ENCODE measurements at places on chromosomes 13 and 19.
A peak's percentile ranks its signal among the peaks of the same experiment; 100 is the strongest.

- DNase-seq, result no peak
Observed at GRCh38 chr19:2113439-2114211, 16.9 kb downstream of the IZUMO4 start.

DNA sequence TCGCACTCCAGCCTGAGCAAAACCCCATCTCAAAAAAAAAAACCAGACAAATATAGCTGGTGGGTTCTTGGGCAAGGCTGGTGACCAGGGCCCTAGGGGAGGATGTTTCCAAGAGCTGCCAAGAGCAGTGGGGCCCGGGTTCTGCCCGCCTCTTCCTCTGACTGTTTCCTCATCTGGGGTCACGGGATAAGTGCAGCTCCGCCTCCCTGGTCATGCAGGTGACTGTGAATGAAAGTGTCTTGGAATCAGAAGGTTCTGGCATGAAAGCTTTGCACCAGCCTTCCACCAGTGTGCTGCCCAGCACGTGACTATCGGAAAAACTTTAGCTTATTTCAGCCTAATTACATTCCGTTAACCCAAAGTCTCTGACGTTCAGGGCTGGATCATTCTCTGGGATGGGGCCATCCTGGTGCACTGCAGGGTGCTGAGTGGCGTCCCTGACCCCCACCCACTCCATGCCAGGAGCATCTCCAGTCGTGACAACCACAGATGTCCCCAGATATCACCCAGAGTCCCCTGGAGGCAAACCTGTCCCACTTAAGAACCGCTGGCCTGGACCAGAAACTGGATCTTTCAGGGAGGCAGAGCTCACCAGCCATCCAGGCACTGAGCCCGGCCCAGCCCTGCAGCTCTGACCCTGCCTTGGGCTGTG, 85.6 kb downstream of the GNG7 start:
- no peak for DNase-seq

- DNase-seq, result peak; percentile 55
Observed at GRCh38 chr19:56252699-56253422, 19.7 kb upstream of the EDDM13 start.

GRCh38 chr19:18762125-18763023, 28.7 kb downstream of the COMP start:
- DNase-seq, result peak; percentile 65

GRCh38 chr13:50779443-50780200, 63.9 kb downstream of the DLEU7 start:
- no peak for DNase-seq

DNA sequence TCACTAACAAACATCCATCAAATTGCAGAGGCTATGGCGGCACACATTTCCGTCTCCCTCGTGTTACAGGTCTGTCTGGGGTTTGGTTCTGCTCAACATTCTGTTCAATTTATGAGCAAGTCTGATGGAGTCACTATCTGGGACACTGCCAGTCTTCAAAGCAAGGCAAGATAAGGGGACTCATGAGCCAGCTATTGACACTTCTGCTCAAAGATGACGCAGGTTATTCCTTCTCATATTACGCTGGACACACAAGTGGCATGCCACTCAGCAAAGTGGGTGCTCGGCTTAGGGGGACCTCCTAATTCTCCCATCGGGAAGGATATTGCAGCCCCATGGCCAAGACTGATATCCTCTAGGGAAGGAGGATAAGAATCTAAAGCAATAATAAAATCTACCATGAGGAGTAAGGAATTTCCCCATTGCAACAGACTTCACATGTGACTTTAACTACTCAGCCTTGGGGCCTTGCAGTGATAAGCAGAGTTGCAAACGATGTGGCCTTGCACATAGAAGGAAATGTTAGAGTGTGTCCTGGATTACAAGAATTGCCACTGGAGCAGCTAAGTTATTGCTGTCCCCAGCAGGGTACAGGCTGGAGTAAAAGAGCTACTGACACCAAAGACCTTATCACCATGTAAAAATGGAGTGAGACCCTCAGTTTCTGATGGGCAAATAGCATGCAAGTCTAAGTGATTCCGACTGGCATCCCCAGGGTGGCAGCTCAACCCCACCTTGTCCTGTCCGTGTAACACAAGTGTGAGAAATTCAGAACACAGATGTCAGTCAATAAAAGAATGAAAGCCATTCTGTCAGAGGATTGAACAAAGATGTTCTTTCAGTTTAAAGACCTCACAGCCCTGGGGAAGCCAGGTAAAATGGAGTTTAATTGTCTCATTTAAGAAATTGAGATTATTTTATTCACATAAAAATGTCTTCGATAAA, 306.1 kb downstream of the IRS2 start:
- DNase-seq, result no peak

GRCh38 chr19:49896863-49897621, at the start of gene IL4I1:
Gene IL4I1 (minus strand): TSS chr19:49896887. CDS start chr19:49896160, 727 bp downstream.
- DNase-seq, result no peak

DNA sequence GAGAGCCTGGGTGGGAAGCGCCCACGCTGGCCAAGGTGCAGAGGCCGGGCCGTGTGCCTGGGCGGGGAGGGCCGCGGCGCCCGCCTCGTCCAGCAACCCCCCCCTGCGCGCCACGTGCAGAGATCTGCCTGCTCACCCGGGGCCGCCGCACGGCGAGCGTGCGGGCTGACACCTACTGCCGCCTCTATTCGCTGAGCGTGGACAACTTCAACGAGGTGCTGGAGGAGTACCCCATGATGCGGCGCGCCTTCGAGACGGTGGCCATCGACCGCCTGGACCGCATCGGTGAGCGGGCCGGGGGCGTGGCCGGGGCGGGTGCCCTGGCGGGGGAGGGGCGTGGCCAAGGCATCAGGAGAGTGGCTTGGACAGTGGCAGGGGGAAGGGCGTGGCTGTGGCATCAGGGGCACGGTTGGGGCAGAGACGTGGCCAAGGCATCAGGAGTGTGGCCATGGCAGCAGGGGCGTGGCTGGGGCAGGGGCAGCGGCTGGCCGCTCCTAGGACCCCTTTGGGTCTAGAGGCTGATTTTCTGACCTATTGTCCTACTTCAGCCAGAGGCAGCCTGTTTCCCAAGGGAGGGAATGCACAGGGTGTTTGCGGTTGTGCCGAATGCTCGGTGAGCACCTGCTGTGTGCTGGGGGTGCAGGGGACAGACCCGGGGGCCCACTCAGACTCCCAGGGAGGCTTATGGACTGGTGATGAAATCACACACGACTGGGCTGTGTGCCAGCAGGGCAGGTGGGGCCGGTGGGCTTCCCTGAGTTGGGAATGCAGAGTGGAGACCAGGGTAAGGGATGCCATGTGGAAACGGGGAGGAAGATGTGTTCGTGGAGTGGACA, 19.4 kb downstream of the POLRMT start:
- no peak for DNase-seq

GRCh38 chr13:32838945-32839344, 177.3 kb upstream of the KL start:
- DNase-seq, result peak; percentile 69
